ENCODE measurements at places on chromosomes 7 and 10.
A peak's percentile ranks its signal among the peaks of the same experiment; 100 is the strongest.

DNA sequence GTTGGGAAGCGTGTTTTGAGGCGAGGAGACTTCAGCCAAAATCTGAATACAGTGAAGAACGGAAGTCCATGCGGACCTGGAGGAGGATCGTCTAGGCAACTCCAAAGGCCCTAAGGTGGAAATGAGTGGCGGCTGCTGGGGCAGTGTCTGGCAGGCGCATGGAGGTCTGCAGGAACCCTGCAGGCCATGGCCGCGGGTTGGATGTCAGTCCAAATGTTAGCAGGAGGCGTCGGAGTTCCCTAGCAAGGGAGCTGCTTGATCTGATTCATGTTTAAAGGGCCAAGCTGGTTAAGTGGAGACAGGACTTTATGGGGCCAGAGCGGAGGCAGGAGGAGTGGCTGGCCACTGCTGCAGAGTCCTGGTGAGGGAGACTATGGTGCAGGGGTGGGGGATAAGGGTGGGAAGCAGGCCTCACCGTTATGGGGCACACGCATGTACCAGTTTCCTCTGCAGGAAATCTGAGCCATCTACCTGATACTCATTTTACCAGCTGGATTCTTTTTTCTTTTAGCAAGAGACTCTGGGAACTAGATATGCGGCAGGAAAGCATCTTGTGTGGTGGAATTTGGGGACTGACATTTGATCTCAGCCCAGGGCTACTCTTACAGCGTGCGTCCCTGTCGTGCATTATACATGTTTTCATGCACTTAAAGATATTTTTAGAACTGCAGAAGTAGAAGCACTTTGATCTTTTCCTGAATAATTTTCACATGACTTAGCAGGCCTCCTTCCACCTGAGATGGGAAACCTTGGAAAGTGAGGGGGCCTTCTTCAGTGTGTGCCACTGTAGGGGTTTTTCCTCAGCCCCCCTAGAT is 6.6 kb upstream of the REPIN1 start:
- no peak for DNase-seq

- no peak for DNase-seq
Observed at GRCh38 chr7:136193940-136194339, 216.8 kb upstream of the MTPN start.

DNA sequence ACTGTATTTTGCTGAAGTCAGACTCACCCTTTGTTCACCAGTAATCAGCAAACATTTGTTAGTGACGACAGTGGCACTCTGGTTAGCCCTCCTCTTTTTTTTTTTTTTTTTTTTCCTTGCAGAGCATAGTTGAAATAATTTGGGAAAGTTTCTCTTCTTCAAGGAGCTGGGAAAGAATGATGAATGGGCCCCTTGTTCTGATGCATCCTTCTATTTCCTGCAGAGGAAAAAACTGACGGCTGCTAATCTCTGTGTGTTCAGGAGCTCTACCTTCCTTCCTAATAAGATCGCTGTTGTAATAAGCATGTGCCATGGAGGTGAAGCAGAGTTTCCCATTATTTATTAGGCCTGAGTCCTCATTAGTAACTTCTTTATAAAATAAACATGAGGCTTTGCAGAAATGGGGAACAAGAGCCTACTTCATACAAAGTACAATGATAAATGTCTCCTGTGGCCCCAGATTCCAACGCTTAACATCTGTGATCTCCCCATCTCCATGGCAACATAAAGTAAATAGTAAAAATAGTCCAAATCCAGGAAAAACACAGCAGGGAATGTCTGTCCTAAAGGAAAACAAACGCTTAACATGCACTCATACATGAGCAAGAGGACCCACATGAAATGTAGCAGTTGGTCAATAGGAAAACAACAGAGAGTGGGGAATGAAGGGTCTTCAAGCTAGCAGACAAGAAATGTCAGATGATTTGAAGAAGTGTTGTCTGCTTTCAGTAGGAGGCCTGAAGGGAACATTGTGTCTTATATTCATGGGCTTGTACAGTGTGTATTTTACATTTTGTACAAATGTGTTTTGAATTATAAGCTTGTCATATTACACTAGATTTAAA is 59.1 kb upstream of the CALD1 start:
- DNase-seq, result no peak

- DNase-seq, result no peak
Observed at GRCh38 chr10:71648254-71648932, 71.2 kb downstream of the C10orf105 start.

GRCh38 chr10:25698638-25699037 is 235.4 kb upstream of the MYO3A start:
- DNase-seq, result no peak

- DNase-seq, result no peak
Observed at GRCh38 chr7:128406314-128407232, 3.2 kb downstream of the IMPDH1 start.

DNA sequence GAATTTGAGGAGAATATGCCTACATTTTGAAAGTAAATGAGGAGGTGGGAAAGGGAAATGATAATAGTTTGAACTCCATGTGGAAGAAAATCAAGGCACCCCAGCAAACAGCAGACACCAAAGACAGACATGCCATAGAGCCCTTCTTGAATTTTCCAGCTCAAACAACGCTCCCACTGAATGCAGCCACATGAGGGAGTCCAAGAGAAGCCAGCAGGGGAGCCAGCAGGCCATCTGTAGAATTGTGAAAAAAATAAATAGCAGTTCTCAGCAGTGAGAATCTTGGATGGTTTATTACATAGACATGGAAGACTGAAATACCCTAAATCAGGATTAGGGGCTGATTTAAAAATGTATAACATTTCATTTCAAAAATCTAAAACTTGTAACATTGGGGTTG is 1567.3 kb upstream of the LRRTM3 start:
- peak; percentile 4 for DNase-seq

DNA sequence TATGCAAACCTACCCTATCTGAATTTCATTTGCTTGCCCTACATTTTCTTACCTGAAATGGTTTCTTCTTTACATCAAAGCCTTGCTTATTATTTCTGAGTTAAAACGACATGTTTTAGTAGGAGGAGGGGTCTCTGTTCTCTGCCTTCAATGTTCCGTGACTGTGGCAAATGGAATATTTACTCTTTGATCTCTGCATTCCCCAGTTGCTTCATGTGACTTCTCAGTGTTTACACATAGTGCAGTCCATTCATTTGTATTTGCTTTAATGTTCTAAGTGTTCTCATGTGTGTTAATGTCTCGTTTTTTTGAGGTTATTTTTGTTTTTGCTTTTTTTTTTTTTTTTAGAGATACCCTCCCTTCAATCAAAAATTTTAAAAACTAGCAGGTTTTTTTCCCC is 75.8 kb downstream of the GNAI1 start:
- DNase-seq, result no peak

DNA sequence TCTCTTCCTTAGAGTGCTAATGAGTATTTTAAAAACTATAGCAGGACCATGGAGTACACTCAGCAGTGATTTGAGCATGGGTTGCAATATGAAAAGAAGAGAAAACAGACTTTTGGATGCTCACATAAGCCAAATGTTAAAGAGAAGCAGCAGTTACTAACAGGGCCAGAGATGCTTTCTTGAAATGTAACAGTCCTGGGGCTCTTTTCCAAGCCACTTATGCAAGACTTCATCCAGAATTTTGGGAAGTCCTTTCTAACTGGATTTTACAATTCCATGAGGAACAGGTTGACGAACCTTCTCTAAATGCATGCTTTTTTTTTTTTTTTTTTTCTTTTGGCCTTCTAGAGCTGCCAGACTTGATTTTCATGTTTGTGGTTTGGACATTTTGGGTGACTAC is 282.0 kb downstream of the SEC23IP start:
- no peak for DNase-seq

- DNase-seq, result no peak
Observed at GRCh38 chr7:107080533-107080932, 36.0 kb downstream of the PRKAR2B start.

DNA sequence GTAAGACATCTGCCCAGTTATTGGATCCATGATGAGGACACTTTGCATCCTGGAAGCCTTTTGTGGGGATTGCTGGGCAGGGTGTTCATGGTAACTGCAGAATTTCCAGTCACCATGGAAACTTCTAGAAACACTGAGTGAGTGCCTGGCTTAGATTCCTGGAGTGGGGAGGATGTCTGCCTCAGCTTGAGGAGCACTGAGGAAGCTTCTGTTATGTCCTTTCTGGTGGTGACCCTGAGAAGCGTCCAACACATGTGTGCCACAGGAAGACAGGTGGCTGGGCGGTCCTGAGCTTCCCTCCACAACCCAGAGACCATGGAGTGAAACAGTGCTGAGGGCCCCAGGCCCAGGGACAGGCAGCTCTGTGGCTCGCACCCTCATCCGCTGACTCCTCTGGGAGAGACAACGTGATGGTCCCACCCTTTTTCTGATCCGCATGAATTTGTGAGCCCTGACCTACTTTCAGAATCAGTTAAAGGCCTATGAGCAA is 191.8 kb upstream of the CXCL12 start:
- no peak for DNase-seq

- no peak for DNase-seq
Observed at GRCh38 chr7:128174386-128174785, 66.7 kb upstream of the LEP start.

DNA sequence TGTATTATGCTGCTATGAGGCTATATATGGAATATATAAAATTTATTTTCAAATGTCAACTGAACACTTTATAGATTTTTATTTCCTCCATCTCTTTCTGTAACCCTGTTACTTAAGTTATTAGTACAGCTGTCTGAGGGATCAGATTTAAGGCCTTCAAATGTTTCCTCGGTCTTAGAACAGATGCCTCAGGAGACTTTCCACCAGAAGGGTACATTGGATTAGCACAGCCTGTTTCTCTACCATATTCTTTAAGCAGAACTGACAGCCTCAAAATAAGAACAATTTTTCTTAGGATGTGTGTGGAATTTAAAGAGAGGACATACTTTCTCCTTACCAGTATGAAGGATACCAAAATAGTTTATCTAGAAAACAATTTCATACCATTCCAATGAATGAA is 53.0 kb upstream of the HGF start:
- DNase-seq, result no peak

DNA sequence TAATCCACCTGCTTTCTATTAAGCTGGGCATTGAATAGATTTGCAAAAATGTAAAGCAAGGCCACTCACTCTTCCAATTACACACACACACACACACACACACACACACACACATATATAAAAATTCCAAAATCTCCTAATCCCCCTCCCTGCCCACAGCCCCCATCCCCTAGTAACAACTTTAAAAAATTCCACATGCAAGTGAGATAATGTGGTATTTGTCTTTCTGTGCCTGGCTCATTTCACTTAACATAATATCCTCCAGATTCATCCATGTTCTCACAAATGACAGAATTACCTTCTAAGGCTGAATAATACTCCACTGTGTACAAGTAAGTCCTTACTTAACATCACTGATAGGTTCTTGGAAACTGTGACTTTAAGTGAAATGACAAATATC is 24.2 kb downstream of the SH2D4B start:
- no peak for DNase-seq

DNA sequence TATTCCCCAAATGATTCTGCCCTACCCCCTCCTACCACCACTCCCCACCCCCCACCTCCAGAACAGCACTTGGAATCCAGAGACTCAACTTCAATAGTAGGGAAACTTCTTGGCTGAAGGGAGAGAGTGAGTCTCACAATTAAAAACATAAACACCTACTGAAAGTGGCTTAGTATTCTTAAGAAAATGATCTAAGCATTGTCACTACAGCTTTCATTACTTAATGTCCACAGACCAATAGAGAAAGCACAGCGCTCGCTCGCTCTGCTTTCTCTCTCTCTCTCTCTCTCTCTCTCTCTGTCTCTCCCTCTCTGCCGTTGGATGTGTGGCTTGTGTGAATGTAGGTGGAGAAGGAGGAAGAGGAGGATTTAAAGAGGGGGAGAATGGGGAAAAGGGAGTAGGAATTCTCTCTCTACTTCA is 1.5 kb upstream of the SEMA3A start:
- DNase-seq, result no peak

DNA sequence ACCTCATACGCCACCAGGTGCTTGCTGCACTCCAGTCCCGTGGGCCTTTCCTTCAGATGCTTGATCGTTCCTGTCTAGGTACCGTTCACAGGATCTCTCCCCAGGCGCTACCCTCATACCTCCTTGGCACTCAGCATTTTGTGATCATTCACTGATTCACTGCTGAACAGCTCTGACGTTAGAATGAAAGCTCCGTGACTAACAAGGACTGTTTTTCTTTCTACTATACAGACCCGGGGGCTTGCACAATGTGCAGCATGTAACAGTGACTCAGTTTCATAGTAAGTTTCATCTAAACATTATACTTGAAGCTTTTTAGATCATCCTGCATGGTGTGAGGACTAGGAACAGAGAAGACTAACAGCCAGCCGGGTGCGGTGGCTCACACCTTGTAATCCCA is 20.6 kb downstream of the KIN start:
- no peak for DNase-seq

- no peak for DNase-seq
Observed at GRCh38 chr7:124792002-124792401, 26.4 kb upstream of the GPR37 start.

- no peak for DNase-seq
Observed at GRCh38 chr7:127781081-127781480, 129.1 kb downstream of the SND1 start.

- no peak for DNase-seq
Observed at GRCh38 chr10:14309593-14309992, 21.1 kb downstream of the FRMD4A start.

GRCh38 chr10:93420944-93421825 is 60.9 kb downstream of the MYOF start:
- DNase-seq, result no peak

DNA sequence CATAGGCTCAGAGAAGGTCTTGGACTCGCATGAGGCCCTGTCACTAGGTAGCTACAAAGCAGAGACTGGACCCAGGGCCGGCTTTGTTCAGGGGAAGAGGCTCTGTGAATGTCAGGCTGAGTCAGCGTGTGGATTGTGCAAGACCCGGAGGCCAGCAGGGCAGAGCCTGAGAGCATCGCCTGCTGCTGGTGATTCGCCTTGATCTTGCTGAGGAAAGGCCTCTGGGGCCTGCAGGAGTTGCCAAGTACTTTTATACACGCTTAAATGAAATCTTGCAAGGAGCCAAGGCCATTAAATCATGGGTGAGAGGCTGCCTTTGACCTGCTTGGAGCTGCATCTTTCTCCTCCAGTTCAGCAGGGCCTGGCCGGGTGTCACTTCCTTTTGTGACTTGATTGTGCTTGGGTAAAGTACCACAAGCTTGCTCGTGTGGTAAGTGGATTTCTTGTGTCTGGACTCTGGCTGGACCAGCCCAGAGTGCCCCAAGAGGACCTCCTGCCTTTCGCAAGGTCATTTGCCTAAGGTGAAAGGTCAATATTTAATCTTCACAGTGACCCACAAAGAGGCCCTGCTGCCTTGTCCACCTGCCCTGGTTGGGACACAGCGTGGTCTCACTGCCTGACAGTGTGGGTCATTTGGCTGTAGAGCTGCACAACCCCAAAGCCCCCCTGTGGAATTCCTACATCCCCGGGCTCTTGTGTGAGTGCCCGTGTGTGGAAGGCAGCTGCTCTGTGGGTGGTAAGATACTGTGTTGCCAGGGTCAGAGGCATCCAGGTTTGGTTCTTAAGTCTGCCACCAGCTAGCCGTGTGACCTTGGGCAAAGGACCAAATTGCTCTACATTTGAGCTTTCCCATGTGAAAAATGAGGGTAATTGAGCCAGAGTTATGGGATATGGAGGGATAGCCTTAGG is 38.6 kb upstream of the SH2D4B start:
- peak; percentile 46 for DNase-seq

All from Panc1 (cell line).